ENCODE measurements at places on chromosomes 5 and 9.
A peak's percentile ranks its signal among the peaks of the same experiment; 100 is the strongest.

DNA sequence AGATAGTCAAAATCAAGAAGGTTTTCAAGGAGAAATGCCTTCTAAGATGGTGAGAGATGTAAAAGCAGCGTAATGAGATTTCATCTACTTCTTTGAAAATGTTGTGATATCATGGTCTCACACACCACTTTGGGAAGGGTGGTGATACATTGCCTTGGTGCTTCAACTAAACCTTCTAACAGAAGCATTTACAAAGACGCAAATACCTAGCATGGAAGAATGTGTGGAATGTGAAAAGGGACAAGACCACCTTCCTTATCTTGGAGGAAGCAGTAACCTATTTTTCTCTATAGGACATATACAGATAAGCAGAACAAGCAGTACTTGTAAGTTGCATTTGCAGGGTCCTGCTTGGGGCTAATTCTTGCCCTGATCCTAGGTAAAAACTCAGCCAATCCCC lies 38.8 kb downstream of the PCA3 start:
- no peak for DNase-seq

- DNase-seq: no peak
Observed at GRCh38 chr9:78664370-78664769, 367.4 kb downstream of the PSAT1 start.

DNA sequence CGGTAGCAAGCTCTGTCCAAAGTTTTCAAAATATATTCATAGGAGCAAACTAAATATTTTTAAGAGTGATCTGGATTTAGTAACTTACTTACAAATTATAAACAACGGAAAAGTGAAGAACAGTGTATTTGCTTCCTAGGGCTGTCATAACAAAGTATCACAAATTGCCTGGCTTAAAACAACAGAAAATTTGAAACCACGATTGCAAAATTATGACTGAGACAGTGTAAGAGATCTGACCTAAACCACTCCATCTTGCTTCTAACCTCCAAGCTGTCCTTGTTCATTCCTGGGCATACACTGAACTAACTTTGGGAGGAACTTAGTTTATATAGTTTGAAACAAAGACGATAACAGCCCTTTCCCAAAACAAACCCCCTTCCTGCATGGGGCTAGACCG lies 202.0 kb upstream of the CDH6 start:
- DNase-seq: no peak

DNA sequence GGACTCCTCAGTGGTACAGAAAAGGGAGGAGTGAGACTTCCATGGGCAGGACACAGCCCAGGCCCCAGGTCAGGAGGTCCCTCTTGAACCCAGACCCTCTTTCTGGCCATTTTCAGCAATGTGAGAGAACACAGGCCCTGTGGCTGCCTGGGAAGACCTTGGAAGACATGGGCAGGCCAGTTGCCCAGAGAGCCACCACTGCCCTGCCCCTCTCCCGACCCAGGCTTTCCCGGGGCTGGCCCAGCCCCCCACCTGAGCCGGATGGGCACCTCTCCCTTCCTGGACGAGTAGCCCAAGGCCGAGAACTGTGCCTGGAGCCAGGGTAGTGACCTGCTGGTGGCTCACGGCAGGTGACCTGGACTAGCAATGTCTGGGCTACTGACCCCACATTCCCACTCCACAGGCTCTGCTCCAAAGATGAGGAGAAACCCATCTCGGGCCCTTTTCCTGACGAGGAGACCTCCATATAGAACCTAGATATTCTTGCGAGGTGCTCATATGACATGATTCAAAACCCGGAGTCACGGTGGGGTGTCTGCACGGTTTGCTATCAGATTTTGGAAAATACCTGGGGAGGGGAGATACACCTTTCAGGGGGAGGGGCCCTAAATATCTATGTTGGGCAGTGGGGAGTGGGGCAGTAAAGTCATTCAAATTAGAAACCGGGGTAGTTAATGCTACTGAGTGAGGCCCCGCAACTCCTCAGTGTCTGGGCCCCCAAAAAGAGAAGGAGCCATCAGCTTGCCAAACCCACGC lies 59.4 kb downstream of the ZNF354C start:
- DNase-seq: no peak

GRCh38 chr5:53031695-53032096 lies 42.5 kb downstream of the ITGA2 start:
- peak; percentile 9 for DNase-seq

- DNase-seq: peak; percentile 21
Observed at GRCh38 chr9:83596899-83597504, 25.9 kb upstream of the IDNK start.

DNA sequence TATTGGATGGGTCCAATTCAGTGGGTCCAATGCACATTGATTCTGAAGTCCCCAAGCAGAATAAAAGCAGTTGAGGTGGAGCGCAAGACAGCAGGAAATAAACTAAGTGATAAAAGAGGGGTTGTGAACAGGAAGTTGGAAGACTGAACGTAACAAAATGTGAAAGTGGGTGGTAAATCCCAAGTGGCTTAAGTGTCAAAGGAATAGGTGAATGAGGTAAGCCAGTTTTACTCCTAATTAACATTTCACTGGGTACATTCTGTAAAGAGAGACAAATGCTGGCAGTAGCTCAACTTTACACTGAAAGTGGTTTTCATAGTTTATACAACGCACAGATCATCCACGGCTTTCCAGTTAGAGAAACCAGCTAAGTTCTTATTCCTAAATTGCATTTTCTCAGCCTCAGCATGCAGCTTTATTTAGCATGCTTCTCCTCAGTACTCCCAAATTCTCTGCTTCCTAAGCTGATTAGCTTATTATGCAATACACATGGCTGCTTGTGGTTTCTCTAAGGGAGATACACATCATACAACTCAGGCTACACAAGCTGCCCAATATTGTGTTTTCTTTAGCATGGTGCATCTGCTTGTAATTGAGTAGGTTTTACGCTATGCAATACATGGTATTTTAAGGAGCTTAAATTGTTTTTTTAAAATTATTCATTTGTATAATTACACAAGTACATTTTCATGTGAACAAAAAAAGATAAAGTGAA lies 34.2 kb upstream of the HSD17B4 start:
- no peak for DNase-seq

DNA sequence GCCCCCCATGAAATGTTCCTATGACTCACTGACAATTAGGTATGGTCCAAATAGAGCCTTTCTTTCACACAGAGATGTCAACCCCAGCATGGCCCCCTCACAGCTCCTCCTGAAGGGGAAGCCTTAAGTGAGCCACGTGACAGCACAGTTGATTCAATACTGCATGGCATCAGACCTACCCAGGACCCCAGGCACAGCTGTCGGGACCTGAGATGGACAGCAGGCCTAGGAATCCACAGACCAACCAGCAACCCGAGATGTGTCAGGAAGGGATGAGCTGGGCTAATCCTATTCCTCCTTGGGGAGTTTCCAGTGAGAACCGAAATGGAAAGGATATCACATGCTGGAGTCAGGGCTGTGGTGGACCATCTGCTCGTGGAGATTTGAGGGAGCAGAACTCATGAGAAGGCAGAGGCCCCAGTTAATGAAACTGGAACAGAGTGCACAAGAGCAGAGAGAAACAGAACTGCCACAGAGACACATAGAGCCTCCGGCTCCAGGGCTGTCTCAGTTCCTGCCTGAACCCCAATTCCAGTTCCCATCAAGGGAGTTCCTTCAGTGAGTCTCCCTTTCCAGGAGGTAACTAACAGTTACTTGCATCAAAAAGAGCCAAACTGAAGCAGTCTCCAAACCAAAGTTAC lies 42.1 kb upstream of the SMIM23 start:
- no peak for DNase-seq
